AG04449 (cell line): ENCODE measurements at places on chromosomes 2 and 18.

DNA sequence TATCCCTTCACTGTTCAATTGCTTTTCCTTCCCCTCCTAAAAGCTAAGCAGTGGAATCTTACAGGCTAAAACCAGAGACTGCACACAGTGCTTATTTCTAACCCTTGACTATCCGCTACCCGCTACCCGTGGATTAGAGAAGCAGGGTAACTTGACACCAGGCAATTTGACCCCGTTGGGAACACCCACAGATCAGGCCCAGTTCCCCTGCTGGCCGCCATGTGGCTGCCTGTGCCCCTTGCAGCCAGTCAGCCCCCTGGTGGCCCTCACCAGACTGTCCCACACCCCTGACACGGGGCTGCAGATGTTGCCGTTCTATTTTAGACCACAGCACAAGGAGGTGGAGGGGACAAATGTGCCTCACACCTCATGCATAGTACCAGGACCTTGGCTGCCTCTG lies 74.8 kb downstream of the TXNL1 start:
- DNase-seq: no peak

DNA sequence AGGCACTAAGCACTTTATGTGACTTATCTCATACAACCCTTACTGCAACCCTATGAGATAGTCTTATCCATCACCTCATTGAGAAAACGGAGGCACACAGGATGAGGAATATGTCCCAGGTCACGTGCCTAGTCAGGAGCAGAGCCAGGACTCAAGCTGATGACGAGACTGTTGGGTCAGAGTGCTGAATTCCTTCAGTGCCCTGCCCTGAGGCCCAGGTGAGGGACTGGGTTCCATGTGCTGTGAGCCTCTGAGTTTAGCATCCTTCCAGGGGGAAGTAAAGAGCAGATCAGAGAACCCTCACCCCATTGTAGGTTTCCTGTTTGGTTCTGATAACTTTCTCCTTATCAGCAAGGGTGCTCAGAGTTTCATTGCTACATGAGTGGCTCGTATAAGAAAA lies 11.7 kb upstream of the EDAR start:
- DNase-seq: no peak

DNA sequence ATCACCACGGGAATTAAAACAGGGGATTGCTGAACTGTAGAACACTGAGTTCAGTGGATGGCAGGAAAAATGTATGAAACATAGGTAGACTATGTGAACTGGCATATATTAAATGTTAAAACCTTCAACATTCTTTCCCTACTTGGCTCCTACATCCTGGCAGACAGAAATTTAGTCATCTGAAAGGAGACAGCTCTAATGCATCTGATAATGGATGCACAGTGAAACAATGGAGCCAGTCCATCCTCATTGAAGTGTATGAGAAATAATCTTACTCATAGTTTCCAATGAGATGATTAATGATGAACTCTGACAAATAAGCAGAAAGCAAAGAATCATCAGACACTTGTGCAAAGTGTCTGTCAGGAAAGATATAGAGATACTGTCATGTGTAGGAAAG lies 1629.7 kb upstream of the TMEFF2 start:
- DNase-seq: no peak

DNA sequence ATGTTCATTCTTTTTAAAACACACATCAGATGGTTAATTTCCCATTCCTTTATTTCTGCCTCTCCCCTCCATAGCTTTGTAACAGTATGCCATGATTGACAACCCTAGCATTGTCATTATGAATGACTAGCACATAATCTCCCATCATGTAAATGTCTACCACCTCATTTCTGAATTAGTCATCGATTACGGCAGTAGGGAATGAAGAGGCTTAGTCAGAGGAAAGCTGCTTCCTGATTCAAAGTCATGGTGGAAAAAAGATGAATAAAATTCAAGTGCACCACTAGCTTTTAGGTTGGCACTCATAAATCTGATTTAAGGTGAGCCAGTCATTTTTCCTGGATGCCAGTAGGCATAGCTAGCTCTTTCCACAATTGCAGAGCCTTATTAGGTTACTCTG lies 19.1 kb upstream of the ACMSD start:
- DNase-seq: no peak
